PC-9 (cell line): ENCODE measurements at places on chromosomes 4 and X.

DNA sequence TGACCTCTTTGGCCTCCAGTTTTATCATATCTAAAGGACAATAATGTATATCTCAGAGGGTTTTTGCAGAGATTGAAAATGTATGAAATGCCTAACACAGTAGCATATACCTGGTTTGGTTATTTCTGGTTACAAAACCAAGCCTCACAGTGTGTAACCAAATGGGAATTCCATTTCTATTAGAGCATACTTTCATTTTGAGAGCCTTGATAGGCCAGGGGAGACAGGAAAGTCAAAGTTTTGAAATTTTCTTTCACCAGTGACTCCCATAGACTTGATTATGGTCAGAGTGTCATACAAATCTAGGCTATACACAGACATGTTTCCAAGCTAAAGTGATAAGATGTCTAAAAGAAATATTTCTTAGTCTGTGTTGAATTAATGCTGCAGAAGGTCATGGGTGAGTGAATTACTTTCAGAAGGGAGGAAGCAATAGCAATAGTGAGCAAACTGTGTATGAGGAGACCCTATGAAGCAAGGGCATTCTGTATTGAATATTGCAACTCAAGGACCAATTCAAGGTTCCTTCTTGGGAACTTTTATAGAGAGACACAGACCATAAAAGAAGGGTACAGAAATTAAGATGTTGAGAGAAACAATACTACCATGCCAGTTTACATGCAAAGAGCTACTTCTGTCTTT, 151.1 kb downstream of the PDE5A start:
- no peak for DNase-seq

DNA sequence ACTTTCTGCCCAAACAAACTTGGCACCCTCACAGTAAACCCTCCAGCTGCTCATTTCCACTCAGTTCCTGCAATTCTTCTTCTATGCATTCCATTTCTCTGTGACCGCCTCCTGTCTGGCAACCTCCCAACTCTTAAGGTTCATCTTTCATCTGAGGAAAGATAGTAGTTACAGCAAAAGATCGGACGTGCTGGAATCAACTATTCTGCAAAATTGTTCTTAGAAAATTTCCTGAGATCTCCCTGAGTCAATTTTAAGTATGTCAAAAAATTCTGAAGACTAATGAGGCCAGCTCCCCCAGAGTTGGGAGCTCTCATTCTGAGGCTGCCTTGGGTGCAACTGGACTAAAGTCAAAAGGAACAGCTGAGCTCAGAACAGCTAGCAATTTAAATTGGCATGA, 1026.0 kb downstream of the ADGRL3 start:
- no peak for DNase-seq

DNA sequence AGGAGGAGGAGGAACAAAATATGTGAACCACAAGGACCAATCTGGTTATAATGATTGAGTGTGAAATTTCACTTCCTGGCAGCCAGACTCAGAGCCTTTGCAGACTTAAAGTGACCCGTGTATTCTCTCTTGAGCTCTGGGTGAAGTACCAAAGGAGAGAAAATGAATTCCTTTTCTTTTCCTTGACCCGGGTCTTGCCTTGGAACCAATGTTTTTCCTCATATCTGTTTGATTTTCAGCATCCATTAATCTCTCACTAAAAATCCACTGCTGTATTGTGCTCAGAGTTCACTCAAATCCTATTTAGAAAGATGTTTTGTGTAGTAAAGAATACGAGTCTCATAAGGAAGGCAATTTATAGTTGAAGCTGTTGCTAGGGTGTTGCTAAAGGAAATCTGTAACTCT, 78.3 kb upstream of the C1QTNF7 start:
- no peak for DNase-seq

- DNase-seq: no peak
Measured at GRCh38 chr4:128846063-128846462, 36.6 kb downstream of the JADE1 start.

DNA sequence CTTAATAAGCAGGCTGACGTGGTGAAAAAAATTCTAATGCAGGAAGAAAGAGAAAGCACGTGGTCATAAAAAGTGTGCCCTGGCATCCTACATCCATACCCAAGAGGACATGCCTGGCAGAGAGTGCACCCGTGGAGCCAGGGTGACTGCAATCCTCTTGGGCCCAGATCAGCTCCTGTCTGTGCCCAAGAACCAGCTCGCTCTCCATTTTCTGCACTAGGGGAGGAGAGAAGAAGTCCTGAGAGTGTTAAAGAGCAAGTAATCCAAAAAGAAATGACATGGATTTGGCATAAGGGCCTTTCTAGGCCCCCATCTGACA, 483.1 kb downstream of the BCOR start:
- no peak for DNase-seq

DNA sequence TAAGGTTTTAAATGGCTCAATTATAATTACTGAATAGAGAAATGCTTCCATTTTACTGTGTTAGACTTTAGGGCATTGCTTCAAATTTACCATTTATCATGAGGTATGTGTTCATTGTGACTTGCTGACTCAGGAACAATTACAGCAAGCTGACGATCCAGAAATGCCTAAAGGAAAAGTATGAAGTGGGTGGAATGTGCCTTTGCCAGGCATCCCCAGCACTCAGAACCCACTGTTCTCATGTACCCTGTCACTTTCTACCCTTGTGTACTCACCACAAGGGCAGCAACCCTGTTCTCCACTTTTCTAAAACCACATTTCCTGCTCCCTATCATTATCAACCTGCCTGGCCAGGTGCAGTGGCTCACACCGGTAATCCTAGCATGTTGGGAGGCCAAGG, 41.5 kb downstream of the QRFPR start:
- DNase-seq: no peak

DNA sequence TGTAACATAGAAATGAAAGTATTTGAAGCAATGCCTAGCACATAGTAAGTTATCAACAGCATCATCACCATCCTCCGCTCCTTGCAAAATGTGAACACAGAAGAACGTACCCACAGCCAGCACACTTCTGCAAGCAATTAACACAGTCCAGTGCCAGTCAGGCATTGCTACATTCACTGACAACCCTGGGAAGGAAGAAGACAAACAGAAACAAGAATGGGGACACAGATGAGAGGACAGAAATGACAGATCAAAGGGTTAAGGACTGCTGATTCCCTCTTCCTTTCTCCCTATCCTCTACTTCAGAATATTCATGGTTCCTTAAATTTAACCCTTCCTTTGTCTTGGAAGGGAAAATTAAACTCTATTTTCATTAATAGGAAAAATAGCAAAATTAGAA, 53.1 kb downstream of the CHM start:
- no peak for DNase-seq

GRCh38 chr4:150619042-150619441, 37.1 kb downstream of the MAB21L2 start:
- no peak for DNase-seq

DNA sequence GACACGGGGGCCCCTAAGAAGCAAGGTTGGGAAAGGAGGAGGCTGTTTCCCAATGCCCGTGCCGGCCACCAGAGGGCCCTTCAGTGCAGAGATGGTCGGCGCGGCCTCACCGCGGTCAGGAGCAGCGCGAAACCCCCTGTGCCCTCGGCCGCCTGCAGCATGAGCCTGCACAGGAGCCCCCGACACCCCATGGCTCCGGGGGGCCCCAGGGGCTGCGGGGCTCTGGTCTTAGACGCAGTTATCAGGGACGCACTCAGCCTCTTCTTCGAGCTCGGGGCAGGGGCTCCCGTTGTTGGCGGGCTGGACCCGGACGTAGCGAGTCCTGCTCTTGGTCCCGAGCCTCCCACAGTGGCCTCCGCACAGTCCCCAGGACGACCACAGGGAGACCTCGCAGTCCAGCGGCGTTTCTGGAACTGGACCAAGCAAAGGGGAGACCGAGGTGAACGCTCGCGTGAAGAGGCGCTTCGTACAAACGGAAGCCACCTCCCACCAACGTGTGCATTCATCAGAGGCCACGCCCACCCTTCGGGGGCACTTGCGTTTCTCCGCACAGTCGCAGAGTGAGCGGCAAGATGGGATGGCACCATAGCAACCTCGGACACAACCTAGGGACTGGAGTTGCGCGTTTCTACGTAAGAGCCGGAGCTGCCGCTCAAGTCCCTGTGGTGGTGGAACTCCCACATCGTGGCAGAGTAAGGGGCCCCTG, 5.0 kb downstream of the SPON2 start:
- peak; percentile 64 for DNase-seq

- DNase-seq: no peak
Measured at GRCh38 chrX:66233209-66233608, 69.2 kb downstream of the HEPH start.

GRCh38 chrX:151363316-151363715, 33.7 kb upstream of the VMA21 start:
- no peak for DNase-seq
